CD4-positive, alpha-beta T cell (primary cell): ENCODE measurements at places on chromosomes 3 and 15. TPM values are rescaled to one million over a fixed set of nuclear protein-coding genes. Genes with fewer than 3 reads are reported as not detected.

DNA sequence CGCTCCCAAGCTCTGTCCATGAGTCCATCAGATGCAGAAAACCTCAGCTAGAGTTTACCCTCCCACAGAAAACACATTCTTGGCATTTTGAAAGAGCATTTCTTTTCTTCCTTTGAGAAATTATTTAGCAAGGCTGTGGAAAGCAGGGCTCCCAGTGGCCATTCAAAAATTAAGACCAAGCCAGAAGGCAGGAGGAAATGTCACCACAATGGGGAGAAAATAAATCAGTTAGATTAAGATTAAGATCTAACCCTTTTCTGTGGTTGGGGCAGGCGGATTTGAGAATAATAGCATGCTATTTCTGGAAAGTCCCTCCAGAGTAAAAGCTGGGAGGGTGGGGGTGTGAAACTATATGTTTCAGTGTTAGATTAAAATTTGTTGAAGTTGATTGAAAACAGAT is 20.2 kb downstream of the LRIG1 start:
- peak; percentile 83 for DNase-seq

DNA sequence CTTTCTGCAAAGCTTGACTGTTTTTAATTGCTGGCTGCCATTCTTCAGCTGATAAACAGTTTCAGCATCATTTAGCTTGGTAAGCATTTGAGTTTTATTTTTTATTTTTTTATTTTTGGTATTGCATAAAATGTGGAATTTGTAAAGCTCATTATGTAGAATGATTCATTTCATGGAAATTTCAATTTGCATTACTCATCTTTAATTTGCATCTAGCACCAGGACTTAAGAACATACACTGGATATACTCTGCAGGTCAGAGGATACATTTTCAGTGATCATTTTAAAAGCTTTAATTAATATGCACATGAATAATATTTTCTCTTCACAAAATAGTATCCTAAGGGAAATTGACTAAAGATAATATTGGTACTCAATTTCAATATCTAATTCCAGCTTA is 732.4 kb upstream of the BCHE start:
- DNase-seq = no peak

DNA sequence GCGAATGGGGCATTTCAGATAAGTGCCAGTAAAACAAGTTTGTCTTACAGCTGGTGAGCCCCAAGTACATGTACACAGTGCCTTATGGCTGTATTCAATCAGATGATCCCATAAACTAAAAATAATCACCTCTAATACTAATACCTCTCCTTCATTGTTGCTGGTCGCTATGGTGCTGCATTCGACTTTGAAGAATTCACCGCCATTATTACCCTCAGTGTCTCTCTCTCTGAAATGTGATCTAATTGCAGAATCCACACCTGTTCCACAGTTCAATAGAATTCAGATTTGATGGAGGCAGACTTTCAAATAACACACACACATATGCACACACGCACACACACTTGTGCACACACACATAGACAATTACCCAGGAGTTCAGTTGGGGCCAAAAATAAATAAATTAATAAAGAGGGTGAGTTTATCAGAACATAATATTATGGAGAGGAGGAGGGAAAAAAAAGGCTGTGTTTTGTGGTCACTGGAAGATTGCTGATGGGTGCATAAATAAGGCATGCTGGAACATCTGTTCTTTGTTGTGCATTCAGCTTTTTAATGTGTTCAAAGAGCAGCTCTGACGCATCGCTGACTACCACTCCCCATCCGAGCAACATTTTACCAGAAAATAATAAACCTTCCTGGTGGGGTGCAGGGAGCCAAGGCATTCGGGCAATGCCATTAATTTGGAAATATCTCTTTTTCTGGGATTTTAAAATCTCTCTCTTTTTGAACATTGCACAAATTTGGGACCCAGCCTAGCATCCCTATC is 235.7 kb downstream of the SATB1 start:
- no peak for DNase-seq

DNA sequence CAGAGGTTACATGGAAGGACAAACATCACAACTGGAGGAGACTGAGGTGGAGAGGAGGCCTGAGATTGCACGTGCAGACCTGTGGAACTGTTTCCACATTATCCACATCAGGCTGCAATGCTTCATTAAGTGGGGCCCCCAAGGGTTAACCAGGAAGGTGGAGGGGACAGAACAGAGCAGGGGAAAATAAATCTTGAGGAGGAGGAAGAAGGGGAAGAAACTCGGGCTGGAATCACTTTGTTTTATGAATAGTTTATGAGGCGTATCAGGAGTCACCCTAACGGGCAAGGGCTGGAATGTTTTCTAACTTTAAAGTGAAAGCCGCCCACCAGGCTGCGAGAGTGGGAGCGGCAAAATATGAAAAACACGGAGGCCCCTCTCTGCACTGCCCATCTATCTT is 154.9 kb downstream of the WNT5A start:
- no peak for DNase-seq

- peak; percentile 26 for DNase-seq
These were observed 112.7 kb downstream of the KLF13 start for GRCh38 chr15:31439328-31439727.

- no peak for DNase-seq
These were observed 701.5 kb upstream of the GBE1 start for GRCh38 chr3:82462977-82463376.

DNA sequence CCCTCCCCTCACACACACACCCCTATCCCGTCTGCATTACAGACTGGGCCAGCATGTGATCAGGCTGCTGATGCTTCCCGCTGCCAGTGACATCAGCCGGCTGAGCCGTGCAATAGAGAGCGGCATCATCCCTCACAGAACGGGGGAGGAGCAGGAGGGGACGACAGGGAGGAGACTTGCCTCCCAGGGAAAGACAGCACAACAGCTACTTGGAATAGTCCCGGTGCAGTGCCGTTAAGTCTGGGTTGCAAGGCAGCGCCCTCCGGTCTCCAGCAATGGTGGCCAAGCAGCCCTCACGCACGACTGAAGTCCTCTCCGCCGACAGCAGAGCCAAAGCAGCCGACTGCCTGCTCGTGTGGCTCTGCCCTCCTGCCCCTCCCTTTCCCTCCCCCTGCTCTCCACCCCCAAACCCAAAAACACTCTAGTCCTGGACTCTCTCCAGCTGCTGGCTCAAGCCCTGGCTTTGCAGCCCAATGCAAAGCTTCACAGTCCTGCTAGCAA is 31.5 kb upstream of the RPS17 start:
- DNase-seq = no peak

GRCh38 chr3:98026425-98027084 is 8.6 kb downstream of the GABRR3 start:
- DNase-seq = no peak

DNA sequence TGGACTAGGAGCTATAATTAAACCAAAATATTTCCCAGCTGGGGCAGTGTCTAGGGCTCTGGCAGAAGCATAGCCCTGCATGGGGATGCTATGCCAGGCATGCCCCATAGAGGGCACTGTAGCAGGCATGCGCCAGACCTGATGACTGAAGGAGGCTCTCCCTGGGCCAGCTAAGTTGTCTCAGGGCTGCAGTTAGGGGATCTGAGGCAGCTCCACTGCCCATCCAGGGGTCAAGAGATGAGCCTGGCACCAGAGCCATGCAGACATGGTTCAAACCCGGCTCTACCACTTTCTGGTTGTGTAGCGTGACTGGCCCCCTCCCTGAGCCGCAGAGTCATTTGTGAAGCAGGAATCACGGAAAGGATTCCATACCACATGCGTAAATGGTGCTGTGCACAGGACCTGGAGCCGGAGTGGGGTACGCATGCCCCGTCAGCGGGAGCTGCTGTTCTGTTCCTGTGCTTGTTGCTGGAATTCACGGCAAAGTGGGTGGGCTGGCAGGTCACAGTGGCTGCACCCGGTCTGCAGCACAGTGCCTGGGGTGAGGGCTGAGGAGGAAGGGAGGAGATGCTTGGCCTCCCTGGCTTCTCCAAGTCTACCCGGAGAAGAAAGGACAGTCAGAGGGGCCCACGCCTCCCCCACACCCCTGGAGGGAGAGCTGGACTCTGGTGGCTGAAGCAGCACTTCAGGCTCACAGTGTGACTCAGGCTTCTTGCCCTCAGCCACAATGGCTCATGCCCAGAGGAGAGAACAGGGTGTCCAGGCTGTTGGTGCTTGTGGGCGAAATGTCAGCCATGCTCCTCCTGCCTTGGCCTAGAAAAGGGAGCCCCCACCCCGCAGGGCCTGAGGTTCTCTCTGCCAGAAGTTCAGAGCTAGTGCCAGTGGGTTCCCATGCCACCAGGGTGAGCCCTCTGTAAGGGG is 43.1 kb downstream of the DNASE1L3 start:
- peak; percentile 43 for DNase-seq

Gene PPP1R14D
- not detected for total RNA-seq

Gene SPINK8
- total RNA-seq = not detected

Gene LOXL1
- 3.0 TPM for total RNA-seq

Gene GCNT3
- not detected for total RNA-seq

Gene GP5
- total RNA-seq = 3.3 TPM

Gene ATP13A5
- not detected for total RNA-seq

Gene ZNF385D
- total RNA-seq = not detected

Gene DUOXA1
- total RNA-seq = 0.44 TPM
